Activated CD8-positive, alpha-beta memory T cell treated with anti-CD3 and anti-CD28 coated beads for 24 hours (primary cell): ENCODE measurements at places on chromosomes 6 and 20.

DNA sequence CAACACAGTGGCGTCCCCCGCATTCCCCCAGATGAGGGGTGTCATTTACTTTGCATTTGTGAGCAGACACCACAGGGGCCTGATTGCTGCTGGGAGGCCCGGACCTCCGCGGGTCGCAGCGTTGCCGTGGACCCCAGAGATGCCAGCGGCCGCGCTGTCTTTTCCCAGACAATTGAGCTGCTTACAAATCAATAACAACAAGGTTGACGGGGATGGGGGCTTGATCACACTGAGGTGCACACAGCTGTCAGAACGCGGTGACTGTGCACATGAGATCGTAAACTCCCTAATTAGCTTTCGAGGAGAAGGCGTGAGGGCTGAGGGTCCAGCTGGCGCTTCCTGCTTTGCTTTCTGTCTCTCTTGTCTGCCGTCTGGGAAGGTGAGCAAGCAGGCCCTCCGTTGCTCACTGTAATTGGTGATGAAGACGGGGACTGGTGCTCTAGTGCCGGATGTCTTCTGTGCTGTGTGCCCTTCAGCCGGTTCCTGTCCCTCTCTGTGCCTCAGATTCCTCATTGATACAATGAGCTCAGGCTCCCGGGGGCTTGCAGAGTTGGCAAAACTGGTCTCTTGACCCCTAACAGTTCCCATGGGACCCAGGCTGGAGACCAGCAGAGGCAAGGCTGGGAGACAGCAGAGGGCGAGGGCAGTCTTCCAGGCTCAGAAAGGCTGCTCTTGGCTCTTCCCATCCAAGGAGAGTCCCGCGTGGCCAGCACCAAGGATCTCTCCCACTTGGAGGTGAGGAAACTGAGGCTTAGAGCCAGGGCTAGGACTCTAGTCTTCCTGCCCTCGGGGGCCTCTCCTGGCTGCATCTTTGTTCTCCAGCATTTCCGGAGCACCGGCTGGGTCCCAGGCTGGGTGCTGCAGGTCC is 126.0 kb upstream of the PMEPA1 start:
- no peak for DNase-seq

DNA sequence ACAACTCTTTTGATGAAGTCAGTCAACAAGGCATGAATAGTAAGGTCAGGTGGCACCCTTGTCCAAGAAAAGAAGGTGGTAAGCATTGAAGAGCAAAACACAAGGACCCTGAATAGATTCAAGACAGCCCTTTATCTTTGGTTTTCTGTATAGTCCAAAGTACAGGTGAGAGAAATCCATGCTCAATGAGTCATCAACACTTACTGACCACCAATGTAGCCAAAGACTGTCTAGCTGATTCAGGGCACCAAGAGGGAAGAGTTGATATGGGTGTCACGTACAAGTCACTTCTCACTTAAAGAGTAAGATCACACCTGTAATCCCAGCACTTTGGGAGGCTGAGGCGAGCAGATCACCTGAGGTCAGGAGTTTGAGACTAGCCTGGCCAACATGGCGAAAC is 528.3 kb downstream of the CD83 start:
- no peak for DNase-seq

DNA sequence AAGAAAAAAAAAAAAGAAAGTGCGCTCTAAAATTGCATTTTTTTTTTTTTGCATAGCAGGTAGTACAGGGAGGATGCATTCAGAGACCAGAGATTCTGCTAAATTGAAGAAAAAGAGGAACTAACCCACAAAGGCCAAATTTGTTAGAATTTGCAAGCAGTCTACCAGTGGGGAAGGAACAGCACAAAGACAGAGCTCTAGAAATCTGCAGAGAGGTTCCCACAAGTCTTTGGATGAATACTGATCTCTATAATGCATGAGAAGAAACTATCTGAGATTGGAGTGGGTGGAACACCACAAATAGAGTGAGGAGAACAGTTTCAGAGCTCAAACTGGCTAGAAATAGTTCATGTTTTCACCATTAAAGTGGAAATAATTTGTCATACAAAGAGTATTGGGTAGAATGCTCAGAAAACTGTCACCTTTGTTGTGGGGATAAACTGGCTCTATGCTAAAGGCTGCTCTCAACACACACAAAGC is 79.6 kb upstream of the AHI1 start:
- no peak for DNase-seq

DNA sequence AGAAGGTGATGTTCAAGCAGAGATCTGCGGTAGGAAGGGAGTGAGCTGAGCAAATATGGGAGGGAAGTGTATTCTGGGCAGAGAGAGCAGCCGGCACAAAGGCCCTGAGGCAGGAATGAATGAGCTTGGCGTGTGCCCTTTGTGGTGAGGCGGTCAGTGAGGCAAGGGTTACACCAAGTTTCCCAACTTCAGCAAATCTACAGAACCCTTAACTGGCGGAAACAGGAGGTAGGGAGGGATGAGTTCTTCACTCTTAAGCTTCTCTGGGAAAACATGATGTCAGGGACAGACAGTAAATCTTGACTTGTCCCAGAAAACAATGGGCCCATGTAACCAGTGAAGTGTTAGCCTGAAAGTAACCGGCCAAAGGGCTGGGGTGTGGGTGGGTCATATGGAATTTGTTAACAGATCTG is 97.1 kb upstream of the PTPN1 start:
- DNase-seq, result no peak

DNA sequence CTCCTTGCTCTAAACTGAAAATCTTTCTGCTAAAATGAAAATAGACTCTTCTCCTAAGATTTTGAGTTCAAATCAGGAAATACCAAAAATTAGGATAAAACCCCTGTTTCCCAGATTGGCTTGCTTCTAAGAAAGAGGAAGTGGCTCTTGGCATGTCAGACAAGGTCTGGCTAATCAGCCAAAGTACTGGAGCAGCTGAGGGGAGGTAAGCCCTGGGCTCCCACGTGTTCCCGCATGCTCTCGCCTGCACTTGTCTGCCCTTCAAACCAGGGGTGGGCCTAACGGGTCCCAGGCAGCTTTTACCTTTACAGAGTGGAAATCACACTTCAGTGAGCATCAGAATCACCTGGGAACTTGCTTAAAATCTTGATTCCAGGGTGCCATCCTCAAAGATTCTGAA is 43.2 kb upstream of the GABRR1 start:
- peak; percentile 9 for DNase-seq

DNA sequence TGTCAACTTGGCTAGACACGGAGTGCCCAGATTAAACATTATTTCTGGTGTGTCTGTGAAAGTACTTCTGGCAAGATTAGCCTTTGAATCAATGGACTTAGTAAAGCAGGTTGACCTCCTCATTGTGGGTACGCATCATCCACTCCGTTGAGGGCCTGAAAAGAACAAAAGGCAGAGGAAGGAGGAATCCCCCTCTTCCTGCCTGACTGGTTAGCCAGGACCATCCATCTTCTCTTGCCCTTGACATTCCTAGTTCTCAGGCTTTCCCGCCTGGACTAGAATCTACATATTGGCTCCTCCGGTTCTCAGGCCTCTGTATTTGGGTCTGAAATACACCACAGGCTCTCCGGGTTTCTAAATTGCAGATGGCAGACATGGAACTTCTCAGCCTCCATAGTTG is 74.0 kb upstream of the POPDC3 start:
- no peak for DNase-seq

DNA sequence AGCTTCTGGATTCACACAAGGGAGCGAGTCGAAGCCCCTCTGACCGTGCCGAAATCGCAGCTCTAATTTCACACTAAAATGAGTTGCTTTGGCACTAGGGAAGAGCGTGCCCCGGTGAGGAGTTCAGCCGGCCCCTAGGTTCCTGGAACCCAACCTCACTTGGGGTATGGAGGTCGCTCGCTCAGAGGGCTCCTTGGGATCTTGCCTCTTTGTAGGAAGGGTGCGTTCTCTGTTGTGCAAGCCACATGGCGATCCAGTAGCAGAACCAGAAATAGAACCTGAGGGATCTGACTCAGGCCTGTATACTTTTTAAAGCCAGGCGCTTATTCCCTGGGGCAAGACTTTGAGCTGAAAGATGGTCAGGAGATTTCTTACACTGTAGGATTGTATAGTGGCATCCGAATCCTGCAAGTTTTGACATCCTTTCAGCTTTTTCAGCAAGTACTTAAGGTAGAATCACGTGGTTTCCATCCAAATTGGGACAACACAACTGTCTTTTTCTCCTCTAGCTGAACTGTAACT is 861 bp upstream of the RALGAPA2 start:
- DNase-seq, result no peak

- no peak for DNase-seq
These were observed 47.1 kb upstream of the MCM9 start for GRCh38 chr6:118981884-118982574.

GRCh38 chr6:52284131-52284459 is 447 bp downstream of the MCM3 start:
- DNase-seq, result no peak

DNA sequence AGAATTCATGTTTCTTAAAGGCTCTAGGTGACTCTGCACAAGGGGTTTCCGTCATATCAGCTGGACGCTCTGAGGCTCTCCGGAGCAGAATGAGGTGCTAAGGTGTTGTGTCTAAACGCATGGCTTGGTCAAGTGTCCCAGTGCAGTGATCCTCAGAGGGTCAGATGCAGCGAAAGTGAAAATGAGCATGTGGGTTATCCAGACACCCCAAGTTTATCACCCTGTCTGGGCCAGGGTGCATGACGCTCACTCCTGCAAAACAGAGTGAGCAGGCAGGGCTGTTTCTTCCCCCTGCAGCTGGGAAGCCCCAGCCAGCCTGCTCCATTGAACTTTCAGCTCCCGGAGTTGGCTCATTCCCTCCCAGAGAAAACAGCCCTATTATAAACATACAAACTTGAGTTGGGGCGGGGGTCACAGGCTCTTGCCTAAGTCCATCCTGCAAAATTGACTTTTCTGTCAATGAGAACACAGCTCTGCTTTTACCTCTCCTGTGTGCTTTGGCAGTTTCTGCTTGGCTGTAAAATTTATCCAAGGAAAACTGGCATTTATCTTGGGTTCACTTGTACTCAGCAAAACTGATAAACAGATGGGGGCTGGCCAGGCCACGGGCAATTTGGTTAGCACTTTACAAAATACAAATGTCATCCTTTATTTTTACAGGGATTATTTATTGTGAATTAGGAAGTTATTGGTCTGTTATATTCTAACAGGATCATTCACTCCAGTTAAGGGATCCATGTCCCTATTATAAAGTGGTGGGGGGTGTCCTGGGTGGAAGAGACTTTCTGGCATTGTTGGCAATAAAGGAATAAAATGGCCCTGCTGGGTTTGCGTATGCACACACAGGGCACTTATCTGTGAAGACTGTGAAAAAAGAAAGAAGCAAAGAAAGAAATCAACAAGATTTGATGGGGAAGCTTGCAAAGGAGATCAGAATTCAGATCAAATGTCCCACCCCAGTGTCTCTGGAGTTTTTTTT is 154.9 kb downstream of the FOXA2 start:
- DNase-seq, result no peak

DNA sequence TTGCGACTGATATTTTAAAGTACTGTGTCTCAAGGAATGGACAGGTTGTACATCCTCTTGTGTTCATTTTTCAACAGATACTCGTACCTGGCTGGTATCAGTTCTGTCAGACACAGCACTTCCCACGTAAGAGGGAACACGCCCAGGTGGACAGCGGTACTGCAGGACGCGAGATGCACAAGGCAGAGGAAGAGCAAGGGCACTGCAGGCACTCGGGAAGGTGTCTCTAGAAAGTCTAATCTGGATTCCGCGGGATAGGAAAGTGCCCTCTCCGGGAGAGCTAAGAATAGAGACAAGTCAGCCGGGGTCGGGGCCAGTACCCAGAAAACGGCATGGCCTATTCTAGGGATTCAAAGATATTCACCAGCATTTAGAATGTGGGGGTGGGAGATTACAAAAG is 94.2 kb upstream of the MBOAT1 start:
- no peak for DNase-seq

GRCh38 chr20:3222635-3223600 is 13.6 kb downstream of the ITPA start:
- DNase-seq, result no peak

GRCh38 chr6:32108094-32108627 is 977 bp downstream of the TNXB start:
- peak; percentile 55 for DNase-seq

DNA sequence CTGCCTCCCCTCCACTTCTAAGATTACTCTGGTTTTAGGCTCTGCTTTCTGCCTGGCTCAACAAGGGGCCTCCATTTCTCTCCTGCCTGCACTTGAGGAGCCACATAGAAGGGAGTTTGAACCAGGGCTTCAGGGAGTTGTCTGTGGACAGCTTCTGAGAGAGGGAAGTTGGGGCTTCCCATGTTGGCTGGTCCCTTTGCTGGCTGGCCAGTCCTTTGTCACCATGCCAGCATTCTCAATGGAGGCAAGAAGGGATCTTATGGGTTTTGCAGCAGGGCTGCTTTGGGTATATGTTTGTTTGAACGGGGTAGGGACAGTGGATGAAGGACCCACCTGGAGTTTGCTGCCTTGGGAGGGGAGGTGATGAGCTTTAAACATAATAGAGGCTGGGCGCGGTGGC is 124.9 kb downstream of the CARMIL1 start:
- no peak for DNase-seq

- no peak for DNase-seq
These were observed 3.9 kb downstream of the LPIN3 start for GRCh38 chr20:41344477-41344876.

- DNase-seq, result no peak
These were observed 155.5 kb downstream of the CFAP61 start for GRCh38 chr20:20207872-20208271.

DNA sequence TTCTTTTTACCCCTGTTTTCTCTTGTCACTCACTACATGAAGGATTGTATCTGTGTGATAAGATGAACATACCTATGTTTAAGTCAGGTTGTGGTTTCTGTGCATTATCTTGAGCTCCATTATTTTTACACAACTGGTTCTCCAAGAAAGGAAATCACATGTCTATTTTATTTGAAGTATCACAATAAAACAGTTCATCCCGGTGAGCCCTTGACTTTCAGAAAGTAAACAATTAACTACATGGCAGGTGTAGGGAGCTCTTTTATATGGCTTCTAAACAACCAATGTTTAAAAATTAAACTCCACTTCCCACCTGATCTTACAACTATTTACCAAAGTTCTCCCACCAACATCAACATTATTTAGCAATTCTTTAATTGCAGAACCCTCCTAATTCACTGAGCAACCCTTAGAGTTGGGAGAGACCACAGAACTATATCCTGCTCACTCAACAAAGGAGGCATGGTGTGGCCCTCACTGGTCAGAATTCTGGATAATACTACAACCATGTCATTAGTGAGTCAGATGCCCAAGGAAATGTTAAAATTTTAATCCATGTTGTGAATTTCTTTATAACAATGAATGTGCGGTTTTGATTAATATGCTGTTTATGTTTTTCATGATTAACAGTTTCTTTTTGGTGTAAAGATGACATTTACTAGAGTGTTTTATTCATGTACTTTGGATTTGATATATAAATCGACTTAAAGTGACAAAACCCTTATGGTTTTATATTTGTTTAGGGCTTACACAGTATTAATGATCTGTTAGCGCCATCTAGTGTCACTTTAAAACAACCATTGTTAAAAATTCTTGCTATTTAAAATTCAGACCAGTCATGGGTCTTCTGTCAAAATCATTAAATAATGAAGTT is 50.0 kb upstream of the SCGN start:
- no peak for DNase-seq

DNA sequence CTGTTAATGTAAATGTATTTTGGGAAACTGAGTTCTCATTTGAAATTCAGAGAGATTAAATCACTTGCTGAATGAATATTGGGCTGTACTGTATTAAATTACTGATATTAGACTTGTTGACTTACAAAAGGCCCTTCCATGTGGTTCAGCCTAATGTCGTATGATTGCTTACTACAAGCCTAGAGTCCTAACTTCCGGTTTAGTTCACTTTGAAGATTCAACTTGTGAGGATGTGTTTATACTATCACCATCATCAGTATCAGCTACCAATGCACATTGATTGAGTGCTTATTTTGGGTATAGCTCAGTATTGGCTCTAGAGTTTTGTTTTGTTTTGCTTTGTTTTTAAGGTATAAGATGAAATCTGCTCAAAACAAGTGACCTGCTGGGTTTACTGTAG is 48.3 kb downstream of the FAM217A start:
- no peak for DNase-seq
